ENCODE measurements at places on chromosomes 7 and 10.

DNA sequence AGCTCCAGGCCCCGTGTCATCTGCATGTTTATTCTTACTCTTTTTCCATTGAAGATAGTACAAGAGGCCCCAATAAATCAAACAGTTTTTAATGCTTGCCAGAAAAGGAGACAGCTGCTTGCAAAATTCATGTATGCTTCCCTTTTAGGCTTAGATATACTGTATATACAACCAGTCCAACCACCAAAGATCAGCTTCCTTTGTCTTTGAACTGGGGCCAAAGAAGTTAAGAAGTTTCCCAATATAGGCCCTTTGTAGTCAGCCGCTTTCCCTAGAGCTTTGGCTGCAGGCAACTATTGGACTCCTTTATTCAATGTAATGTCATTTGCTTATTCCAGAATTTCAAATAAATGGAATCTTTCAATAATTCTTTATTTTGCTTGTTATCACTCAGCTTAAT is 1395.0 kb downstream of the GATA3 start:
- DNase-seq = no peak

GRCh38 chr10:83990126-83990525 is 149.2 kb upstream of the GHITM start:
- peak; percentile 34 for DNase-seq

DNA sequence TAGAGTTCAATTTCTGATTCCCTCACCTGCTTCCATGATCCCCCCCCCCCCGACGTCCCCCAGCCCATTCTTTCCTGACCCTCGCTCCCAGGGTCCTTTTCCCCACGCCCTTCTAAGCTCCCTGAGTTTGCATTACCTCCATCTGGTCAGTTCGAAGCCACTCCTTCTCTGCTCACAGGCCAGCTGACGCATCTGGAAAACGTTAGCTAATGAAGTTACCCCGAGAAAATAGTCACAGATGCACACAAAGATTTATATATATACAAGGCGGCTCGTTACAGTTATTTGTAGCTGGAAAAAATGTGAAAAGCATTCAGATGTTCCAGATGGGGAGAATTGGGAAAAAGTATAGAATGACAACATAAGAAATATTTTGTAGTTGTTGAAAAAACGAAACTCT is 630.0 kb upstream of the FOXK1 start:
- DNase-seq = no peak

GRCh38 chr7:17589671-17590070 is 291.2 kb downstream of the AHR start:
- no peak for DNase-seq

GRCh38 chr7:115113776-115114175 is 191.9 kb downstream of the MDFIC start:
- no peak for DNase-seq

GRCh38 chr10:126851414-126852108 is 53.7 kb upstream of the DOCK1 start:
- no peak for DNase-seq

- DNase-seq = no peak
Measured at GRCh38 chr10:13372524-13372923, 24.4 kb upstream of the SEPHS1 start.

- no peak for DNase-seq
Measured at GRCh38 chr7:139061416-139061815, 25.6 kb upstream of the ZC3HAV1L start.
